Fibroblast of skin of abdomen (primary cell): ENCODE measurements at places on chromosomes 1 and 21.
A peak's percentile ranks its signal among the peaks of the same experiment; 100 is the strongest.

DNA sequence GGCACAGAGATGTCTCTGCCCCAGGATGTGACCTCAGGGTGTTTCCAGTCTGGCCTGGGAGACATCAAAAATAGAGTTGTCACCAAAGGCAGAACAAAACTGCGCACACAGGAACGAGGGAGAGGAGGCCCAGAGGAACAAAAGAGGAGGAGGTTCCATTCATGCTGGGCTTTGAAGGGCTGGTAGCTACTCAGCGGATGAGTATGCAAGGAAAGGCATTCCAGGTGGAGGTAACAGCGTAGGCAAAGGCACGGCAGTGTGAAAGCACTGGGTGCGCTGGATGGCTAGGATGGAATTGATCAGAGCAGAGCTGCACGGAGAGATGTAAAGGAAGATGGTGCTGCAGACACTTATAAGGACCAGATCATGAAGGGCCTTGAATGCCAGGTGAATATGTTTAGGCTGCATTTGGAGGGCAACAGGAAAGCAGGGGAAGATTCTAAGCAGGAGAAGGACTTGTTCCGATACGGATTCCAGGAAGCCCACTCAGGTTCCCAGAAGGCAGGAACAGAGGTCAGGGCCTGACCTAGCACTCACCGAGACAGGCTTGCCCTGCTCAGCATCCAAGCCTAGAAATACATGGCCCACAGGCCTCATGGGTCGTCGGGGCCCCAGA lies 6.3 kb downstream of the COL16A1 start:
- DNase-seq, result no peak

GRCh38 chr1:94438692-94439276 lies 20.6 kb downstream of the ABCD3 start:
- no peak for DNase-seq

DNA sequence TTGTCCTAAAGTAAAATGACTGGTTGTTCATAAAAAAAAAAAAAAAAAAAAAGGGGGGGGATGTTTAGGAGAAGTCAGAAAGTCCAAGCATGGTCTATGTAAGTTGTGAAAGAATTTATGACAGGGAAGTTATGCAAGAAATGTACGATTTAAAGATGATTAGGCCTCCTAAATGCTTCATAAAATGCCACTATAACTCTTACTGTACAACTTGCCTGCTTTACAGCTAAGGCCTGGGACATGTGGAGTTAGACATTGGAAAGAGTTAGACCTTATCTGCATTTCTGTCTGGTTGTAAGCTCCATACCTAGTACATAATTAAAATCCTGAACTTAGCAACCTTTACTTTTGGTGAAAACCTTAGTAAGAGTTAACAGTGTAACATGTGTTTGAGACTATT lies 150.0 kb downstream of the TPR start:
- DNase-seq, result peak; percentile 59

DNA sequence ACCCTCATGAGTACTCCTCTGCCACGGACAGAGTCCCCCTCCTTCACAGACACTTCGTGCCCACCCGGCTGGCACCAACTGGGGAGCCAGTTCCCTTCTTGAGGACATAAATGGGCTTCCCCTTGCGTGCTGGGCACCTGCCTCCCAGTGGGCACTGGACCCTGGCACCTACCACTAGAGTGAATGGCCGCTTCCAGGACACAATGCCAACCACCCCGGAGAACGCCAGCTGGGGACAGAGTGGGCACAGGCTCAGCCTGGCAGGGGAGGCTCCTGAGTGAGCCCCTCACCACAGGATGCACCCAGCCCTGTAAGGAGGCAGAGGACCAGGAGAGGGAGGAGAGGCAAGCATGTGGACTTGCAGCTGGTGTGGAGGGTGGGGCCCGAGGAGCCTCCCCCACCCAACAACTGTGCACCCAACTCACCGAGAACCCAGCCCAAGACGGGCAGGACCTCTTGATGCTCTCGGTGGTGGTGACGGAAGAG lies 1.0 kb downstream of the ENTREP3 start:
- DNase-seq, result no peak

- no peak for DNase-seq
These were observed 9.5 kb downstream of the EPHA8 start for GRCh38 chr1:22572818-22573217.

GRCh38 chr1:11985851-11986250 lies 5.6 kb downstream of the MFN2 start:
- DNase-seq, result peak; percentile 56

DNA sequence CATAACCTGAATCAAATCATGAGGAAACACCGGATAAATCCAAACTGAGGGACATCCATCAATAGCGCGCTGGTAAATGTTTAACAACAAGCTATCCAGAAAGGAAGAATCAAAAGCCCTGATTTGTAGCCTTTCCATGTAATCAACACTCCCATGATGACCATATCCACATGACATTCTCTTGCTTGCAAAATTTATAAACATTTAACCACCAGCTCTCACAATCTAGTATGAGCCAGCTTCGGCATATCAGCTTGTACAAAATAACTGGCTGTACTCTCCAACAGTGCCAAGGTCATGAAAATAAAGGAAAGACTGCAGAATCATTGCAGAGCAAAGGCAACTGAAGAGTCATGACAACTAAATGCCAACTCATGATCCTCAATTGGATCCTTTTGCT lies 15.7 kb downstream of the HSD11B1 start:
- no peak for DNase-seq

- no peak for DNase-seq
These were observed 19.2 kb upstream of the TBX15 start for GRCh38 chr1:119007339-119007669.

DNA sequence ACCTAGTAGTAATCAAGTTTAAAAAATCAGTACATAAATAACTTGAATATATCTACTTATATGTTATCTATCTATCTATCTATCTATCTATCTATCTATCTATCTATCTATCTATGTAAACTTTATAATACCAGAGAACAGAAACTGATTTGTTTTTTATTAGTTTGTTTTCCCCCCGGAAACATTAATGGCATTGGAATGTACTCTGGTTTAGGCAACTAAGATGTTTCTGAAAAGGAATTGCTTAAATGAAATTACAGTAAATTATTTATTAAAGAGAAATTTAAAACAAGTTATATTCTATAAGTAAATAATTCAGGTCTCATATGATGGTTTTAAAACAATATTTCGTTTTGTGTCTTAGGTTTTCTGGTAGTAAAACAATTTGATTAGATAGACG lies 681.0 kb upstream of the ADAMTS5 start:
- DNase-seq, result peak; percentile 13
